ENCODE measurements at places on chromosomes 5 and 9.
A peak's percentile ranks its signal among the peaks of the same experiment; 100 is the strongest.

DNA sequence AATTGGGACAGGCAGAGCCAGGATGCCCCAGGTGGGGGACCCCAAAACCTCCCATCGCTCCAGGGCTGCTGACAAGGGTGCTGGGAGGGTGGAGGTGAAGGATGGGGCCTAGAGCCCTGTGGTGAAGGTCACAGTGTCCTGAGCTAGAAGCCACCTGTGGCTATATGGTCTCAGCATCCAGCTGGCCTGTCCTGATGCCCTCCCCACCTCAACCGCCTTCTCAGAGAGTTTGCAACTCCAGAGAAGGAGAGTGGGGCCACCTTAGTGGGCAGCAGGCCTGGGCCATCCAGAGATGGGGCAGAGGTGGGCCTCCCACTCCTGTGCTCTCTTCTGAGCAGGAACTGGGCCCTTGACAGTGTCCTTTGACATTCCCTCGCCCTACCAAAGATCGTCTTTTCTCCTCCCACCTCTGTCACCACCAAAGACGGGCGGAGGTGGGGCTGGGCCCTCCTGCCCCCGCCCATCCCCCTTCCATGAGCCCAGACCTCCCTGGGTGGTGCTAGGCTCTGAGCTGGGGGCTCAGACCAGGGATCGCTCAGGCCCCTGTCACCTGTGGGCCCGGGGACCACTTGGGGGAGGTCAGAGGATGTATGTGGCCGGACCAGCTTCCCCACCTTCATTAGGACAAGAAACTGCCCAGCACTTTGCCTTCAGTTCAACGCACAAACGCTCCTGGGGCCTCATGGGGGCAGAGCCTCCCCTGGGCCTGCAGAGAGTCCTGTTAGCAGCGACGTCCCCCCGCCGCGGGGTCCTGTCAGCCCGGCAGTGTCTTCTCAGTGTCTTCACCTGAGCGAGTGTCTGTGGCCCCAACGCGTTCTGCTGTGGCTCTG lies 10.0 kb upstream of the DOLPP1 start:
- DNase-seq = no peak

DNA sequence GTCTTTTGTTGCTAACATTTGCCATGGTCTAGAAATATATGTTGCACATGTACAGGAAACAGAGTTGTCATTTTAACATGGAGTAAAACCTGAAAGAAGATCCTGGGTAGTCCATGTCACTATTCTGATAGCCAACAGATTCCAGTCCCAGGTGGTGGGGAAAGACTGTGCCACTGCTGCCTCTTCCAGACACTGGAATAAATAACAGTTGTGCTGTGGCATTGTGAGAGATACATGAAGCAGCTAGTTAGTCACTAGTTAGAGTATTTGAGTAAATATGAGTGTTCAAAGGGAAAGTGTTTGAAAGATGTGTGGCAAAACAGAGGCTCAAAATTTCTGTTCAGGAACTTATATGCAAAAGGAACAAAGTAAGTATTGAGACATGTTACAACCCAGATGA lies 1408.3 kb downstream of the EFNA5 start:
- DNase-seq = no peak

- no peak for DNase-seq
These were observed 10.2 kb downstream of the NIPSNAP3B start for GRCh38 chr9:104774132-104774531.

DNA sequence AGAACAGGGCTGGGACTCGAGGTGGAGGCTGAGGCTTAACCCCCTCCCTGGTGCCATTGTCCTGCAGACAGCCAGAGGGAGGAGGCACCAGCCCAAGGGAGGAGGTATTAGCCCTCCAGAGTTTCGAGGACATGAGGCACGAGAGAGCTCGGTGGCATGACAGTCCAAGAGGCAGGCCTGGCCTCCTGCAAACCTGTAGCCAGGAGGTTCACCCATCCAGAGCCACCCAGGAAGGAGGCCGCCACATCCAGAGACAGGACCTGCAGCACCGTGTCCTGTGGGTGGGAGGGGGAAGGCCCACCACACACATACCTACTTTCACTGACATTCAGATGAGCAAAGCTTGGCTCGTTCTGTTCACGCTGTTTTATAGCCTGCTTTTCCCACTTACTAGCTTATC lies 75.2 kb upstream of the ADAMTS2 start:
- DNase-seq = no peak

GRCh38 chr5:43042176-43042625 lies 2.1 kb upstream of the ANXA2R start:
- DNase-seq = peak; percentile 77

GRCh38 chr5:97022898-97023297 lies 87.0 kb downstream of the LNPEP start:
- no peak for DNase-seq

DNA sequence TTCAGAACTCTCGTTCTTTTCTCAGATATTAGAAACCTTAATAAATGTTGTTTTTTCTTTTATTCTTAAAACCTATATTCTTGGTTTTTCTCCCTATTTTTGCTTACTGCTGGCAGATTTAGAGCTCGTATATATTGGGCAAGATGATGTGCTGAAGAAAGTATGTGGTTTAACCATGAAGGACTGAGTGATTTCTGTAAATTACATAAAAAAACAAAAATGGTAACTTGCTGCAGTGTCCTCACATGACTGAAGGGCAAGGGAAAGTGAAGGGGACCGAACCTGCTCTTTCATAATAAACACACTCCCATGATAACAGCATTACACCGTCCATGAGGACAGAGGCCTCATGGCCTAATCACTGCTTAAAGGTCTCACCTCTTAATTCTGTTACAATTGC lies 393.8 kb upstream of the ZNF608 start:
- DNase-seq = no peak

GRCh38 chr5:108238936-108239887 lies 142.7 kb downstream of the FBXL17 start:
- DNase-seq = no peak

- DNase-seq = no peak
These were observed 90.1 kb downstream of the PAPPA start for GRCh38 chr9:116243708-116244107.

GRCh38 chr9:69549310-69550202 lies 122.6 kb downstream of the APBA1 start:
- DNase-seq = no peak

DNA sequence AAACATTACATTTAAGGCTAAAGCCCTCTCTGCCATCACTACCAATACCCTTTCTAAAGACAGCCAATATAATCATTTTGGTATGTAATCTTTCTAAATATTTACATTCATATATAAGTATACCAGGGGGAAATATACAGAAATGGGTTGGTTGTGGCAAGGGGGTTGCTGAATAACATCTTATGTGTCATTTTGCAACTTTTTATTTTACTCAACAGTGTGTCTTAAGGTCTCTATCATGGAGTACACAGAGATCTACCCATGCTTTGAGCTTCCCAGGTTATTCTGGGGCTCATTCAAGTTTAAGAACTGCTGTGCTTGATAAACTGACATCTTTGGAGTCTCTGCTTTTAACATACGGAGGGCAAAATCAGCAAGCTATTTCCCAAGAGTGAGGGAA lies 7.4 kb upstream of the FAT2 start:
- DNase-seq = no peak

DNA sequence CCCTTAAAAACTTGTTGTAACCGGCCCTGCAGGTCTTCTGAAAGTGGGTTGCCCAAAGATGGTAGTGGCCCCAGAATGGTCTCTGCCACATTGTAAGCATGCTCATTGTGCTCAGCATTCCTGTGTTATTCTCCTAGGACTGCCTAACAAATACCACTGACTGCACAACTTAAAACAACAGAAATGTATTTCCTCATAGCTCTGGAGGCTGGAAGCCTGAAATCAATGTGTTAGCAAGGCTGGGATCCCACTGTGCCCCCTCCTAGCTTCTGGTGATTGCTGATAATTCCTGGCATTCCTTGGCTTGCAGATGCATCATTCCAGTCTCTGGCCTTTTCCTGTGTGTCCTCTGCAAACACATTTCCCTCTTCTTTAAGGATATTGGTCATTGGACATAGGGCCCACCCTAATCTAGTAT lies 3.4 kb upstream of the GCNT4 start:
- DNase-seq = no peak

- no peak for DNase-seq
These were observed 241.8 kb downstream of the GAS1 start for GRCh38 chr9:86705490-86705889.

DNA sequence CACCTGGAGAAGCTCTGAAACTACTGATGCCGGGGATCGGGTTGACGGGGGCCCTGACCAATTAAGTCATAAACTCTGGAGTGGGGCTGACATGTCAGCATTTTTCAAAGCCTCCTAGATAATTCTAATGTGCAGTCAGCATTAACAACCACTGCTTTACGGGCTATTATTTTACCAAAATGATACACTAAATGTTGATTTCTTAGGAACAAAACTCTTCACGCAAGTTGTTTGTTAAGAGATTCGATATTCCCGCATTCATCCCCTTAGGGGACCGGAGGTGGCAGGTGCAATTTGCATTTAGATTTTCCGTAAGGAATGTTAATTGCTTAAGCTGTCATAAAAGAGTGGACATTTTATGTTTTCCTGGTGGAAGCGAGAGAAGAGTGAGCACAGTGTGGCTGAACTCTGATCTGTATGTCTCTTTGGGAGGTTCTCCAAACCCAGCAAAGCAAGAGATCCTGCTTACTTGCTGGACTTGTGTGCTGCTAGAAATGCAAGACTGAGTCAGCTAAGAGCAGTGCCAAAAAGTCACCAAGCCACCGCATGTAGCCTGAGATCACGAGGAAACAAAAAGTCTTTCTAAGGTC lies 77.6 kb downstream of the UGCG start:
- no peak for DNase-seq

DNA sequence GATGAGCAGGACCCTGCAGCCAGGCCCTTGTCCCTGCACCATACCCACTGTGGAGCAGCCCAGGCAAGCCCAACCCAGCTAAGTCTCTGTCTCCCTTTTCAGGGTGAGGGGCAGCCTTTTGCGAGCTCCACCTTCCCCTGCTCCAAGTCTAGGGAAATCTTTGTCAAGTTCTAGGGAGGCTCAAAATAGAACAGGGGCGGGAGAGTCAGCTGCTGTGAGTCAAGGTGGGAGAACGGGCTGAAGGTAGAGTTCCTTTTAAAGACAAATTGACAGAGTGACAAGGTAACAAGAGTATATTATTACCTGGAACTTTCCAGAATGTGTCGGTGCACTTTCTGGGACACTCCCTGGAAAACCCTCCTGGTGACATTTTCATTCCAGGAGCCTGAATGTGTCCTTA lies 64.7 kb downstream of the KCNT1 start:
- no peak for DNase-seq

- DNase-seq = no peak
These were observed 20.4 kb downstream of the FNIP1 start for GRCh38 chr5:131776450-131776849.

DNA sequence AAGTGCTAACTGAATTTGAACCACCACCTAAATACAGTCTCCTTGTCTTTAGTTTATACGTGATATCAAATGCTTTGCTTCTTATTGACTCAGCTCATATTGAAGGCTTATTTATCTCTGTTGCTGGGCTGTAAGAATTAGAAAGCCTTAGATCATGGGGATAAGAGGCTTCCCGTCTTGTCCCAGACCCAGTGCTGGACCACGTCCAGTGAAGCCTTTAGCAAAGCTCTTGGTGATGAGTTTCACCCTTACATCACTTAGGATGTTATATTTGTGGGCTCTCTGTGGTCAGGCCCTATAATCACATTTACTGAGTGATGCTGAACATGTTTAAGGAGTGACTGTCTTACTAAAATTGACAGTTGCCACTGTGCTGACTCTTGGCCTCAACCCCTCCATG lies 11.2 kb downstream of the FAM240B start:
- no peak for DNase-seq

- no peak for DNase-seq
These were observed 1347.2 kb upstream of the NUDT12 start for GRCh38 chr5:104909803-104910202.

- no peak for DNase-seq
These were observed 53.9 kb downstream of the COL15A1 start for GRCh38 chr9:98997604-98998003.

DNA sequence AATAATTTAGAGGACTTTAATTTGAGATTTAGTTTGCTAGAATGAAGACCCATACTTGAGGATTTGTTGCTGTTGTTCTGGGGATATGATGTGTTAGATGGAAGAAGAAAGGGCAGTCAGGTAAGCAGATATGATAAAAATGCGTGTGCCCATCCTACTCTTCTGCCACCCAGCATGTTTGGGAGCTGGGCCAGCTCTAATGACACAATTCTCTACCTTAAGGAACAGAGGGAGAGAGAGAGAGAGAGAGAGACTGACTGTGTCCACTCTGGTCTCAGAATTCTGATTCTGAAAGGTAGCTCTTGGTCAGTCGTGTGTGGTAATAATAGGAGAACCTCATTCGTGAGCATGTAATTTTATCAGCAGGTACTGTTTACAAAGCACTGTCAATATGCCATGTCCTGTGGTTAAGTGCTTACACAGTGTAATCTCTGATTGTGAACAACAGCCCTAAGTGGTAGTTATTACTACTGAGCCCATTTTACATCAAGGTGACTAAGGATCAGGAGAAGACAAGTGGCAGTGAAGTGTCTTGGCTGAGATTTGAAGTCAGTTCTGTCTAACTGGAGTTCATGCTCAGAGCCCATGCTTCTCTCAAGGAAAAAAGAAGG lies 307.4 kb upstream of the SEMA6A start:
- DNase-seq = no peak

- DNase-seq = no peak
These were observed 20.7 kb downstream of the FAXDC2 start for GRCh38 chr5:154829589-154830218.

DNA sequence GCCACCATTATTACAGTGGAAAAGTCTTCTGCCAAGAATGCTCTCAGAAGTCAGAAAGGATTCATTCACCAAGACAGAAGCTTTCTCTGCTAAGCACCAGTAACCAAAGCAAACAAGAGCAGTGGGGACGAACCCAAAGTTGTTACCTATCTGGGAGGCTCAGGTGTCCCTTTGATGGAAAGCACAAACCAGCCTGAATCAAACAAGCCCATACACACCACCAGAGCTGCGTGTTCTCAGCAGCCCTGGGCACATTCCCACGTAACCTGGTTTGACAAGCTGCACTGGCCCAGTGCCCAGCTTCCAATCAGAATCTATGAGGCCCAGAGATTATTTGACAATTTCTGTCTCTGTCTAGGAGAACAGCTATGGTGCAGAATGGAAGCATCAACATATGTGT lies 252.6 kb downstream of the ACTL7B start:
- no peak for DNase-seq

GRCh38 chr5:33969572-33970452 lies 14.7 kb downstream of the SLC45A2 start:
- no peak for DNase-seq

GRCh38 chr5:5298068-5298633 lies 124.3 kb upstream of the ICE1 start:
- no peak for DNase-seq

DNA sequence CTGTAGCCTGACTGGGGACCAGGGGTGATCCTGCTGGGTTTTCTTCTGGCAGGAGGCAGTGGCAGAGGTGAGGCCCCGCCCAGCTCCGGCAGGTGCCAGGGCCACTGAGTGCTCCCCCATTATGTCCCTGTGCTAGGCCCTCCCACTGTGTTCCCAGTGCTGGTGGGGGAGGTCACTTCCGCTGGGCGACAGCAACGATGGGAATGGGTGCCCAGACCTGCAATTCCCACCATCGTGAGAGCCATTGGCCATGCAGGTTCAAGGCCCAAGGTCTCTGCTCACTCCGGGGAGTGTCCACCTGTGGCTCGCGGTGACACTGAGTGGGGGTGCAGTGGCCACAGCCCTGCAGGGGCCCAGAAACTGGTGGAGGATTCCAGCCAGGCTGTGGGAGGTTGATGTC lies 98.6 kb downstream of the RXRA start:
- DNase-seq = no peak

Data from activated B cell treated with CpG ODN at 0.5 μM for 24 hours (primary cell).